ENCODE measurements at places on chromosomes 12 and 14. TPM values are rescaled to one million over a fixed set of nuclear protein-coding genes. Genes with fewer than 3 reads are reported as not detected.

- DNase-seq, result no peak
Measured at GRCh38 chr12:64304571-64304970, 82.5 kb upstream of the KICS2 start.

The SPTB gene
- total RNA-seq, result 0.18 TPM

The DHRS7 gene
- total RNA-seq, result 41.7 TPM

The FAM181A gene
- 13.4 TPM for total RNA-seq

The PZP gene
- not detected for total RNA-seq
